ENCODE measurements at places on chromosomes 12 and 14.
A peak's percentile ranks its signal among the peaks of the same experiment; 100 is the strongest.

DNA sequence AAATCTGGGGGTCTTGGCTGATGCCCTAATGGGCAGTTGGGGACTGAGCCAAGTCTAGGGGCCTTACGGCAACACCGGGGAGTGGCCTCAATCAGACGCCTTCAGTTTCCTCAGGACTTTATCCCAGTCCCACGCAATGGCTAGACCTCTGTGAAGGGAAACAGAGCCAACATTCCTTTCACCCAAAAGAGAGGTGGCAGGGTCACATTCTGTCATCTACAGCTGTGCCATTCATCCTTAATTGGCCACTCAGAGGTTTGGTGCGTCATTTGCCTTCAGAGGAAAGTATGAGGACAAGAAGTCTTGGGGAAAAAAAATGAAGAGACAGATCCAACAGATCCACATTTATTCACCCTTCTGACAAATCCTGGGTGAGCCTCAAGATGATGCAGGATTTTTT lies 166.9 kb upstream of the AVPR1A start:
- DNase-seq, result no peak

GRCh38 chr12:122086641-122087285 lies 8.2 kb downstream of the MLXIP start:
- no peak for DNase-seq

GRCh38 chr14:81219759-81220579 lies 790 bp downstream of the GTF2A1 start:
- peak; percentile 45 for DNase-seq

DNA sequence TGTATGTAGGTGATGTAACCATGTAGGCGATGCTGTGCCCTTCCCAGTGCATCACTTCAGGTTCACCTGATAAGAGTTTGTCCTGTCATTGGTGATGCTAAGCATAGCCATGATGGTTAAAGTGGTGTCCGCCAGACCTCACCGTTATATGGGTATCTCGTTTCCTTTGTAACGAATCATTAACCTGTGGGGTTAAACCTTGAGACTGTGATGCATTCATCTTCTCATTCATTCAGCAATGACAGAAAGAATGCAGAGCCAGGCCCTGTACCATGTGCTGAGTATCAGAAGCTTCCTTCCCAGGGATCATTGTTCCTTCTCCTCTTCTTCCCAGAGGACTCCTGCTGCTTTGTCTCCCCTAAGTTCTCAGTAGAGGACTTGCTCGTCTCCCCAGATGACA lies 84.9 kb downstream of the CCDC60 start:
- no peak for DNase-seq

DNA sequence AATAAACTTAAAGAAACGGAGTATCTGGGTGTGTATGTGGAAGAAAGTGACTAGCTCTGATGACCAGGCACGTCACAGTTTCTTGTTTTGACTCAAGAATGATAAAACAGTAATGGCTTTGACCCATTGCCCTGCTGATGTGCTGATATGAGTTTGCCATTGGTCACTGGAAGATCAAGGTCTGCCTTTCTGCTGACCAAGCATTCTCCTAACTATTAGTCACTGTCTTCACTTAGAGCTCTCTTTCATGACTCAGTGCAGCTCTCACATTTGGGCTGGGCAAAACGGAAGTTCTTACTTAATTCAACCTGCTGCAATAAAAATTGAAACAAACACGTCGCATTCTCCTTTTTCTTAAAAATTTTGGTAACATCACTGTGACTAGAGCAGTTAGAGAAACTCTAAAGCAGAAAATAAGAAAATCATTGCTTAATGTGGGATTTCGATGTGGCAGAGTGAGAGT lies 366.7 kb downstream of the BTG1 start:
- peak; percentile 25 for DNase-seq

DNA sequence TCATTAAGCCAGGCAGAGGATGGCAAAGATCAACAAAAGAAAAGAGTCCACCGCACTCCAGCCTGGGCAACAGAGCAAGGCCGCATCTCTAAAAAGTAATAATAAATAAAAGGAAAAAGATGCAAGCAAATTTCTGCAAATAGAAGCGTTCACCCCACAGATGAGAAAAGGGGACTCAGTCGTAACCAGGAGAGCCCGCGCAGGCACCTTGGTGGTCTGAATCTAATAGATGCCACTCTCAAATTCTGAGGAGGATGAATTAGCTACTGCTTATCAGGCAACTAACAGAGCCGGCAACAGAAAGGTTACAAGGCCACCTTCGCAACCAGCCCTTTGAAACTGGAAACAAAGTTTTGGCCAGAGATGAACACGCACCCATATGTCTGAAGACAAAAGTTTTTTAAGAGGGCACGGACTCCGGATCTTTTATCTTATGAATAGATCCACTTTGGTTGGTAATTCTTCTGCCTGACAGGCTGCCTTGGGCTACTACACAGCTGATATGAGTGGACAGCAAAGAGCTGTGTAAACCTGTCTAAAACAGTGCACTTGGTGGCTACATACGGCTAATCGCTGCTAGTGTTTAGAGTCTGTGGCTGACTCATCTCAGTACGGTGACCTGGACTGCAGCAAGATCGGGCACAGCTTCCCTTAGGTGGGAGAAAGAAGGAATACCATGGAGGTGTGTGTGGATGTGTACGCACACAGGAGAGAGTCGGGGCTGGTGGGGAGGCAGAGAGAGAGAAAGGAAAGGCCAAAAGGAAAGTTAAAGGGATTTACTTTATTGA lies 32.9 kb upstream of the TTC7B start:
- no peak for DNase-seq

DNA sequence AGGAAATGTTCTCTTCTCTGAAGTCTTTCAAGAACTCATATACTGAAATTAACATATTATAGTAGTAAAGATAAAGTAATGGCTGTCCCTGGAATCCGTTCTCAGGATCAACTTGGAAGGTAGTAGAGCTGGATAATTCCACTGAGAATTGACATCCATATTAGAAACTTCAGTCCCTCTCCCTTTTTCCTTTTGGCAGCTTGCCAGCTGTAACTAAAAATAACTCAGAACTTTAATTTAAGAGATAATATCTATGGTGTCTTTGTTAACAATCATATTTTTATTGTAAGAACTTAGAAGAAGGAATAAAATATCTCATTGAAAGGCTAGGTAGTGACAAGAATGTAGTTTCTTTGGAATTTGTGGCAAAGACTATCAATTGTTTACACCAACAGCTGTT lies 61.4 kb upstream of the PLEKHA5 start:
- DNase-seq, result no peak

GRCh38 chr12:100348657-100349454 lies 8.0 kb upstream of the SLC17A8 start:
- DNase-seq, result peak; percentile 23

GRCh38 chr12:30725739-30726138 lies 29.0 kb downstream of the CAPRIN2 start:
- no peak for DNase-seq

DNA sequence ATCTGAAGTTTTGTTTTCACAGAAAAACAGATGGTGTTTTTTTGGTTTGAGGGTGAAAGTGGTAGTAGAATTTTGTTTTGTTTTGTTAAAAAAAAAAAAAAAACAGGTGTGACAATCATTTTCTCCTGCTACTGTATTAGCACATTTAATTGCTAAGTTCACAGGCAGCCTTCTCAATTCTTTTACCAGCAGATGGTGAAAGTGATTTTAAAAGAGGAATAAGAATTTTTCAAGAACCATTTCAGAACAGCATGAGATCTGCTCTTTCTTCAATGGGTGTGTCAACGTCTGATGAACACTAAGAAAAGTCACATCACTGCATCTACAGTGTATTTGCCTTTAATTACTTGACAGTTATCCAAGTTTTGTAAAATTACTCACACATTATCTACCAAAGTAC lies 303.7 kb upstream of the USP15 start:
- DNase-seq, result no peak

All from Caco-2 (cell line).